NCI-H460 (cell line): ENCODE measurements at places on chromosomes 7 and 10. TPM values are rescaled to one million over a fixed set of nuclear protein-coding genes. Genes with fewer than 3 reads are reported as not detected.
A peak's percentile ranks its signal among the peaks of the same experiment; 100 is the strongest.

GRCh38 chr7:68623030-68623429 lies 975.2 kb upstream of the AUTS2 start:
- DNase-seq = no peak

- DNase-seq = peak; percentile 60
These were observed 116.5 kb downstream of the ATXN7L1 start for GRCh38 chr7:105759670-105760550.

- DNase-seq = no peak
These were observed 35.5 kb upstream of the HYAL4 start for GRCh38 chr7:123809471-123809870.

ANKRD16 gene
- 5.5 and 5.8 TPM in 2 replicates for total RNA-seq

GRCh38 chr10:13056456-13057077 lies 43.4 kb upstream of the OPTN start:
- DNase-seq = peak; percentile 5

DNA sequence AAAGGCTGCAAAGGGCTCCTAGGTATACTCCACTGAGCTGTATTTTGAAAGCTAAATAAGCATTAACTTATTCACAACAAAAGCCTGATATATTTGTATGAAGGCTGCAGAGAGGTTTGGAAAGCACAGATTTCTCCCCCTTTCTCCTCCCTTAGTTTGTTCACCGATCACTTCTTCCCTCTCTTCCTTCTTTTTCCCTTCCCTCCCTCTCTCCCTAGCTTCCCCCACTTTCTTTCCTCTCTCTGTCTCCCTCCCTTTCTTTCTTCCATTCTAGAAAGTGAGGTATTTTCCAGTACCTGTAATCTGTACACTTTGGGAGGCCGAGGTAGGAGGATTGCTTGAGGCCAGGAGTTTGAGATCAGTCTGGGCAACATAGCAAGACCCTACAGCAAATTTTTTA lies 62.1 kb downstream of the HHEX start:
- no peak for DNase-seq

NRG3 gene
- not detected in 2 replicates for total RNA-seq

ZNF488 gene
- not detected in 2 replicates for total RNA-seq

SCIN gene
- total RNA-seq = not detected in 2 replicates

DNA sequence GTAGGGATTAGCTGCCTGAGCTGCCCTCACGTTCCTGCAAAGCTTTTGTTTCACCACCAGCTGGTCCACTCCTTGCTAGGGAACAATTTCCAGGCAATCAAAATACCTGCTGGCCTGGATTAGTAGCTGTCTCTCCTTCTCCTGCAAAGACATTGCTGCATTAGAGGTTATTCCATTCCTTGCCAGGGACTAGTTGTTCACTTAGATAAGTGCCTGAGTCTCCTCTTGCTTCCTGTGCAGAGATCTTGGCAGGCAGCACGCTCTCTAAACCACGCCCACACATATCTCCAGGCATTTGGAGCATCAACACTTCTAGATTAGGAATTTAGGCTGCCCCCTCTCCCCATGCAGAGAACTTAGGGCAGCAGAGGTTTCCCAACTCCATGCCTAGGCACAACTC lies 150.4 kb upstream of the SMIM30 start:
- no peak for DNase-seq
